ENCODE measurements at places on chromosomes 12 and 14. TPM values are rescaled to one million over a fixed set of nuclear protein-coding genes. Genes with fewer than 3 reads are reported as not detected.

- DNase-seq, result no peak
Observed at GRCh38 chr12:40225984-40226602, 1.3 kb downstream of the LRRK2 start.

DNA sequence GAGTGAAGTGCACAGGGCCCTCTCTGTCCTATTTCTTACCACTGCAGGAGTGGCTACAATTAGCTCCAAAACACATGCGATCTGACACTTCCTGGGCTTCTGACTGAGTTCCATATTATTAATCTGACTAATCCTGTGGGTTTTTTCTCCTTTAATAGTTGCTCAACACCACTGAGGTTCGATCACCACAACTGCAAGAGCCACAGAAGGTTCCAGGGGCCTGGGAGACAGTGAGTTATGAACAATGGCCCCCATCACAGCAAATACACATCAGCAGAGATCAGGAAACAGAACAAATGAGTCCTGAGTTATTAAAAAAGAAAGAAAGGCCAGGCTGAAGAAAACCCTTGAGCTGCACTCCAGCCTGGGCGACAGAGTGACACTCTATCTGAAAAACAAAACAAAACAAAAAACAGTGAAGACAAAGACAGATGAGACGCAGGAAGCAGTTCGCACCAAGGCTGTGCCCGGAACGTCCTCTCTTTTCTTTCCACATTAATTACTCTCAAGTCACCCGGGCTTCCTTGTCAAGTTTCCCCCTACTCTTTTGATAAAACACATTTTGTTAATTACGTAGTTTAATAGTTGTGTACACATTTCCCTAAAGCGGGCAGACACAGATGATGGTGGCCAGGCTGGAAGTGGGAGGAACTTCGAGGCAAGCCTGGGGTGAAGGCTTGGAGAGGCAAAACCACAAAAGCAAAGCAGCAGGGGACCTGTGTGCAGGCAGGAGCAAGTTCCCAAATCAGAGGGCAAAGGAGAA is 42.7 kb downstream of the CDC42BPB start:
- DNase-seq, result no peak

DNA sequence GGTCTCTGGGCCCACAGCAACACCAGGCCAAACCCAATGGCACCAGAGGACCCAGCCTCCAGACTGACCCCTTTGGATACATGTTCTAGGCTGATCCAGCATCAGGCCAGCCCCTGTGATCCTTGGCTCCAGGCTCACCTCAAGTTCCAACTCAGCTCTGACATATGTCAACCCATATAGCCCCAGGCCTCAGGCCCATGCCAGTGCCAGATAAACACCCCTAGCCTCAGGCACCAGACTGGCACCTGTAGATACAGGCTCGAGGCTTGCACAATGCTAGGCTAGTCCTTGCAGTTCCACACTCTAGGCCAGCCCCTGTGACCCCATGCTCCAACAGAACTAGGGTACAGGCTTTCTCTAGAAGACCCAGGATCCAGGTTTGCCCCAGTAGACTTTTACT is 287.5 kb downstream of the KCNC2 start:
- DNase-seq, result no peak

TMPRSS12 gene
- not detected for total RNA-seq

CPNE6 gene
- not detected for total RNA-seq
